ENCODE measurements at places on chromosomes 3 and 15. TPM values are rescaled to one million over a fixed set of nuclear protein-coding genes. Genes with fewer than 3 reads are reported as not detected.

- DNase-seq: no peak
Observed at GRCh38 chr3:120568598-120568997, 27.5 kb upstream of the NDUFB4 start.

TLR9 gene
- total RNA-seq: not detected

AKAP13 gene
- 67.3 TPM for total RNA-seq

AMOTL2 gene
- 62.0 TPM for total RNA-seq

Measured in frontal cortex (tissue), 4 donors.